ENCODE measurements at places on chromosomes 13 and 19.

DNA sequence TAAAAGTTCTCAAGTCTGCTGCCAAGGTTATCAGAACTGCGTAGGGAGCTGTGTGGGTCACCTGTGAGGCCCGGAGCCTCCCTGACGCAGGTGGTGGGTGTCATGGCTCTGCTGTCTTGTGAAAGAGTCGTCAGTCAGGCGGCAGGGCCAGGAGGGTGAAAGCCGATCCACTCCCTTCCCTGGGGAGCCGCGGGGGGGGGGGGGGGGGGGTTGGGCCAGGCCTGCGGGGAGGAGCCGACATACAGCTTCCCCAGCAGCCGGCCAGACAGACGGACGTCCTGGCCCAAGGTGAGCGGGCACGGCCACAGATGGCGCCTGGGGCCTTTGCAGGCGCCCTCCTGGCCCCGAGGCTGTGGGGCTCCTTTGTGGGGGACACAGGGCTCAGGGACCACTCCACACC, 12.4 kb downstream of the SBNO2 start:
- DNase-seq = no peak

GRCh38 chr19:3296446-3296845, 69.9 kb upstream of the NFIC start:
- DNase-seq = no peak

DNA sequence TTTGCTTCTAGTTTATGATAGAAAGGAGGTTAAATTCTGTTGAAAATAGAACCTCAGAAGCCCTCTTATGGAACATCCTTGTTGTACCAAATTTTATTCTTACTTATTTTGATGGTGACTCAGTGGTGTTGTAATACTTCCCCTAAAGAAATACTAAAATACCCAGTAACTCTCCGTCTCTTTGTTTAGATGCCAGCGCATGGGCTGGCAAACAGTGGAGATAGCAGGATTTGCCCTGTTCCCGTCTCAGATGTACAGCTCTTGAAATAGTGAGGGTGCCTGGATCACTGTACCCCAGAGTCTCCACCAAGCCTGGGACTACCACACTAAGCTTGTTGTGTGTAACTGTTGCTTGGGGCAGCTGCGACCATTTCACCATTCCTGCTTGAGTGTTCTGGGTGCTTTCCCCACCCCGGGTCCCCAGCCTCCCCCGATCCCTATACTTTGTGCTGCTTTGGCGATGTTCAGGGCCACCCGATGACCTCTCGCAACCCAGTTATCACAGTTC, 67.0 kb upstream of the TEX29 start:
- DNase-seq = no peak

GRCh38 chr13:45951724-45952123, 100.2 kb upstream of the SIAH3 start:
- DNase-seq = no peak

- DNase-seq = no peak
These were observed 208.0 kb upstream of the UBL3 start for GRCh38 chr13:30058429-30058828.

DNA sequence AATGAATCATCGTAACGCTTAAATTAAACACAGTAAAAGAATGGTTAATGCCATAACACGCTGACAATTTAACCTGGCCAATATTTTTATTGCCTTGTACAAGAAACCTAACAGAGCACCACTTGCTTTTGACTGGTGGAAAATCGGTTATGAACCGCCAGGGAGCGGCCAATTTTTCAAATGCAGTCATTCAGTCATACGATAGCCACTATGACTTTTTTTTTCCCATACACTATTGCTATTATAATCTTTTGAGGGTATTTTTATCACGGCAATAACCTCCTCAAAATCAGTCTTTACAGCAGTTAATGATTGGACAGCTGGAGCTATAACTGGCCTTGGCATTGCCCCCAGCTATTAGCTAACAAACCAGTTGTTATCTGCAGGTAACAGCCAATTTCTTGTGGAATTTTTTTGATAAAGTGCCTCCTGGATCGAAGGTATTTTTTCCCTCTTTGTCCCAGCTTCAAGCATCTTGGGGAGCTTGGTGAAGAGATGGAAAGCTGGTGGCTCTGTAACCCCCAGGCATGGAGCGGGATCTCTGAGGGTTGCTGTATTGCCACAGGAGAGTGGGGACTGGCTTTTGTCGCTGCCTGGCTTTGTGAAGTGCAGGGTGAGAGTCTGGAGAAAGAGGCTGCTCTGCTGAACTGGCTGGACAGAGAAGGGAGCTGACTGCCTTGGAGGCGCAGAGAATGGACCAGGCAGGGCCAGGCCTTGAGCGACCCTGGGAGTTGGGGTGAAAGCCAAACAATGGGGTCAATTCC, 198.4 kb upstream of the ZNF536 start:
- no peak for DNase-seq

DNA sequence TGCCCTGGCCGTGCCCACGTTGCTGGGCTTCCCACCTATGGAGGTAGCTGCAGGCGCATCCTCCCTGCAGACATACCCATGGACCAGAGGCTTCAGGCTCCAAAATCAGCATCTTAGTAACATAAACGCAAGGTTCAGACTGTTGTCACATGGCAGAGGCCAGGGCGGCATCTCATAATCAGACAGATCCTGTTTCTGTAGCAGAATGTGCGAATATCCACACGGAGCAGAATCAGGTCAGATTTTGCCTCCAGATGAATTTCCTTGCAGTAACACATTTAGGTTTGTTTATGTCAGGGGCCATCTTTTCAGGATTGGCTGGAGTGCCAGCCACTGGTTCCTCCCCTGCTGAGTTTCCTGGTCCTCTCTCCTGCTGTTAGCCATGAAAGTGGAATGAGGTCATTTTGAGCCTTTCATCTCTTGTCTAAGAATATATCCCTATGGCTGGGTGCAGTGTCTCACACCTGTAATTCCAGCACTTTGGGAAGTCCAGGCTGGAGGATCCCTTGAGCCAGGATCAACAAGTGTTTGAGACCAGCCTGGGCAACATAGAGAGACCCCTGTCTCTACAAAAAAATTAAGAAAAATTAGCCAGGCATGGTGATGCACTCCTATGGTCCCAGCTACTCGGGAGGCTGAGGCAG, 20.5 kb downstream of the SMARCA4 start:
- no peak for DNase-seq

DNA sequence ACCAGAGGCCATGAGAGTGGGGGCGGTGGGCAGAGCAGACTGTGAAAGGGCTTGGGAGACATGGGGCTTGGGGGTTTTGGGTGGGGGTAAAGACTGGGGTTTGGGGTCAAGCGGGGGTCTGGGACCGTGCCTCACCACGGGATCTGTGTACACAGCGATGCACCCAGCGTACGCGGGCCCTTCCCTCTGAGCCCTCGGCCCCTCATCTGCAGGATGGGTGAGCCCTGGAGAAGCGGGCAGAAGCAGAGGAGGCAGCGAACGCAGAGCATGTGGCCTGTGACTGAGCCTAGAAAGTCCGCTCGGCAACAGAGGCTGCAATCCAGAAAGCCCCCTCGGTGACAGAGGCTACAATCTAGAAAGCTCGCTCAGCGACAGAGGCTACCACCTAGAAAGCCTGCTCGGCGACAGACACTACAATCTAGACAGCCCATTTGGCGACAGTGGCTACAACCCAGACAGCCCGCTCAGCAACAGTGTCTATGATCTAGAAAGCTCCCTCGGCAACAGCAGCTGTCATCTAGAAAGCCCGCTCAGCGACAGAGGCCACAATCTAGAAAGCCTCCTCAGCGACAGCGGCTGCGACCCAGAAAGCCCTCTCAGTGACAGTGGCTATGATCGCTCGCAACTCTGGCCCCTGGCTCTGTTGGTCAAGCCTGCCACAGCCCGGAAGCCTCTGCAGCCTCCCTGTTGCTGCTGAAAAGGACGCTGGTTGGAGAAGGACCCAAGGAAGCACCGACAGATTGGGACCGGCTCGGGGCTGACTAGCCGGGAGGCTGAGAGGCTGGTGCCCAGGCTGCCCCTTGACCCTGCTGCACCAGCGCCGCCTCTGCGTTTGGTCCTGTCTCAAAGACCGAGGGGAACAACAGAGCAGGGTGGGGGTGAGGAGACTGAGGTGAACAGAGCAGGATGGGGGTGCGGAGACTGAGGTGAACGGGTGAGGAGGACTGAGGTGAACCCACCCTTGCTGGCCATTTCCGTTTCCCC, 68.6 kb downstream of the SPACA7 start:
- DNase-seq = no peak

DNA sequence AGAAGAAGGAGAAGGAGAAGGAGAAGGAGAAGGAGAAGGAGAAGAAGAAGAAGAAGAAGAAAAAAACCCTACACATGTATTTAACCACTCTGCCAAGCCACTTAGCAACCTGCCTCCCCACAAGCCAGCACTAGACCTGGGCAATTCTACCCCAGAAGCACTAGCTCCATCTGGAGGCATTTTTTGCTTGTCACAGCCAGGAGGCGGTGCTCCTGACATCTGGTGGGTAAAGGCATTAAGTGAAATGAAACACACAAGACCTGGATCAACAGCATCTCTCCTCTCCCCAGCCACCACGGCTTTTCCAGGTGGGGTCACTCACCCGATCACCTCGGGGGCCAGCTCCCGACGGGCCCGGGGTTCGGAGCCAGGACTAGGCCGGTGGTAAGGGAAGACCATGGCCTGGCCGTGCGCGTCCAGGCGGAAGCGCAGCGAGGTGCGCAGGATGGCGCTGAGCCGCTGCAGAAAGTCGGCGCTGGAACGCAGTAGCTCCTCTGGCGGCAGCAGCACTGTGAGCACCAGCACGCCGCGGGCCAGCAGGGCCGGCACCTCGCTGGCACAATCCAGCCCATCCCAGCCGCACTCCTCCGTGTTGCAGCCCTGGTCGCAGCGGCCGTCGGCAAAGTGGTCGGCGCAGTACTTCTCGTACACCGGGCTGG, 26.9 kb downstream of the NOTCH3 start:
- DNase-seq = peak; percentile 27

DNA sequence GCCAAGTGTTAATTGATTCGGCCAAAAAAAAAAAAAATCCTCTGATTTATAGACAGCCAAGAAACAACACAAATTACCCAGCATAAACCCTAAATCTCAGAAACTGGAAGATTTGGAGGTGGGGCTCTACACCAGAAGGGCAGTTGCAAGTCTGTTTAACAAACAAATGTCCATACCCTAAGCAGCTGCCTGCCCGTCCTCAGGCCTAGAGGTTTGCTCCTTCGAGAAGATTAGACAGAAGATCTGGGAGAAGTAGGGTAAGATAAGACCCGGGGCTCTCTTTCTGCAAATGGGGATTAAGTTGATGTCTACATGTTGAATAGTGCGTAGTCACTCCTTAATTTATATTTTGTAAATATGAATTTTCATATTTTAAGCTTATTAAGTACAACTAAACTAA, 3.4 kb upstream of the N4BP2L1 start:
- no peak for DNase-seq

DNA sequence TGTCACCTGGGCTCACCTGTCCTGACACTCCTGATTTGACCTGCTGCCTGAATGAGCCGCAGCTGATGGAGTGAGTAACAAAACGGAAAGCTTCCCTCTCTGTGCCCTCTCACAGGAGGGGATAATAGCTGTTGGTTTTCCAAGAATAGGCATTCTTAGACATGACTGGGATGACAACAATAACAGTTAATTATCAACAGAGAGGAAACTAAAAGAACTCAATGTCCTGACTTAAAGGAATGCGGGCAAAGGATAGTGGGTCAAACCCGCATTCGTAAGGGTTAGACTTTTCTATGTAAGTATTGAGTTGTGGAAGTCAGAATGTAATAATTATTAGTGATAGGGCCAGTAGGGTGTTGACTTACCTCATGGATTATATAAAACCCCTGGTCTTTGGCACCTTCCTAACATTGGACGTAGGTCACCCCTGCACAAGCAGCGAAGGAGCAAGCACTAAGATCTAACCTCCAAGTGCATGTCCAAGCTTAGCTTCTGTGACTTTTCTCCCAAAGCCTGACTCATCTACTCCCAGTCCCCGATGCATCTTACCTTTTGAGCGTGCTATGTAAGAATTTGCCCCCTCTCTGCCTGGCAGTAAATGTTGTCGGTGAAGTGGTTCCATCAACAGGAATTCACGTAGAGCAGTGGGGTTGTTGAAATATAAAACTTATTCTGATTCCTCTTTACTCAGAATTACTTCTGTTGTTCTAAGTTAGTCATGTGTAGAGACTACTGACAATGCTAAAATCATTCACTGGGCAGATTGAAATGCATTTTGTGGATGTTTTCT, 442.3 kb downstream of the FGF9 start:
- no peak for DNase-seq

- peak; percentile 63 for DNase-seq
These were observed 105.6 kb downstream of the POSTN start for GRCh38 chr13:37492741-37493514.

- peak; percentile 37 for DNase-seq
These were observed 102.1 kb upstream of the FNDC3A start for GRCh38 chr13:48873587-48873986.

- DNase-seq = no peak
These were observed 1.9 kb upstream of the PLPPR3 start for GRCh38 chr19:823565-824121.

GRCh38 chr13:77172650-77173049, 145.7 kb upstream of the FBXL3 start:
- no peak for DNase-seq
